AG10803 (cell line): ENCODE measurements at places on chromosomes 6 and 20.

GRCh38 chr6:159214281-159214680, 45.1 kb downstream of the FNDC1 start:
- DNase-seq, result no peak

- no peak for DNase-seq
These were observed 76.5 kb downstream of the GNAS-AS1 start for GRCh38 chr20:58774214-58774613.

DNA sequence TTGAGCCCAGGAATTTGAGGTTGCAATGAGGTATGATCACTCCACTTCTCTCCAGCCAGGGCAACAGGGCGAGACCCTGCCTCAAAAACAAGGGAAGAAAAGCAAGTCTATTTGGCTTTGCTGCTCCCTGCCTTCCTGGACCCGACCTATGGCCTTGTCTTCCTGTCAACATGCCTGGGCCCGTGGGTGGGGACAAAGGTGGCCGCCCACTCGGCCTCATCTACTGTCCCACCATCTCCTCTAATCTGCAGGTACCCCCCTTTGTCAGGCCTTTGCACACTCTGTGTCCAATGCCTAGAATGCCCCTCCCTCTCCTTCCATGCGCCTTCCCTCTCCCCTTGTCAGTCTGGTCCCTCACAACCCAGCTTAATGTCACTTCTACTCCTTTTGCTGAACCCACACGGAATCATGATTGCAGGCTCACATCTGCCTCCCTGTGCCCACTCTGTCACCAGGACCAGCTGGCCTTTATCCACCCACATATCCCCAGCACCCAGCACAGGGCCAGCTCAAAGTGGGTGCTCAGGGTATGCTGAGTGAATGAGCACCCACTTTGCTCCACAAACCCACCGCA, 40.3 kb downstream of the MDFI start:
- no peak for DNase-seq

GRCh38 chr6:116136373-116136772, 10.4 kb upstream of the COL10A1 start:
- no peak for DNase-seq

DNA sequence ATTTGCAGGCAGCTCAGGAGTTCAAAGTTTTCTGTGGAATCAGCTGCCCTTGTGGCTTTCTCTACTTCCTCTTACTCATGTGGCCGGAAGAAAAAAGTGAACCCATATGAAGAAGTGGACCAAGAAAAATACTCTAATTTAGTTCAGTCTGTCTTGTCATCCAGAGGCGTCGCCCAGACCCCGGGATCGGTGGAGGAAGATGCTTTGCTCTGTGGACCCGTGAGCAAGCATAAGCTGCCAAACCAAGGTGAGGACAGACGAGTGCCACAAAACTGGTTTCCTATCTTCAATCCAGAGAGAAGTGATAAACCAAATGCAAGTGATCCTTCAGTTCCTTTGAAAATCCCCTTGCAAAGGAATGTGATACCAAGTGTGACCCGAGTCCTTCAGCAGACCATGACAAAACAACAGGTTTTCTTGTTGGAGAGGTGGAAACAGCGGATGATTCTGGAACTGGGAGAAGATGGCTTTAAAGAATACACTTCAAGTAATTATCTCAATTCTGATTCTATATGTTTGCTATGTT, 1.1 kb downstream of the MGME1 start:
- DNase-seq, result peak; percentile 57

DNA sequence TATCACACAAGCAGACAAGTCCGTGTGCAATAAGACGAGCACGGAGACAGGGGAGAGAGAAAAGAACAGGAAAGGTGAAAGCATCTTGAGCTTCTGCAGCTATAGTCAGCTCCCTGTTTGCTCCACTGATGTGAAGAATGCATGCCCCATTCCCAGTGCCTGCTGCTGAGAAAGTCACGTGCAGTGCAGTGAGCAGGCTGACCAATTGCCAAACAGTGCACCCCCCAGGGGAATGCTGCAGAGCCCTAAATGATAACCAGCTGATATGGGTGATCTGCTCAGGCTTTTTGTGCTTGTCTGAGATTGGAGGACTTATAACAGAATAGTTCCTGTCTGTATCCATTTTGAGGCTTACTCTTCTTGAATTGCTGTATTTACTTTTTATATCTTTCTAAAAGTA, 121.5 kb downstream of the PACRG start:
- DNase-seq, result no peak
